ENCODE measurements at places on chromosomes 6 and 20.

DNA sequence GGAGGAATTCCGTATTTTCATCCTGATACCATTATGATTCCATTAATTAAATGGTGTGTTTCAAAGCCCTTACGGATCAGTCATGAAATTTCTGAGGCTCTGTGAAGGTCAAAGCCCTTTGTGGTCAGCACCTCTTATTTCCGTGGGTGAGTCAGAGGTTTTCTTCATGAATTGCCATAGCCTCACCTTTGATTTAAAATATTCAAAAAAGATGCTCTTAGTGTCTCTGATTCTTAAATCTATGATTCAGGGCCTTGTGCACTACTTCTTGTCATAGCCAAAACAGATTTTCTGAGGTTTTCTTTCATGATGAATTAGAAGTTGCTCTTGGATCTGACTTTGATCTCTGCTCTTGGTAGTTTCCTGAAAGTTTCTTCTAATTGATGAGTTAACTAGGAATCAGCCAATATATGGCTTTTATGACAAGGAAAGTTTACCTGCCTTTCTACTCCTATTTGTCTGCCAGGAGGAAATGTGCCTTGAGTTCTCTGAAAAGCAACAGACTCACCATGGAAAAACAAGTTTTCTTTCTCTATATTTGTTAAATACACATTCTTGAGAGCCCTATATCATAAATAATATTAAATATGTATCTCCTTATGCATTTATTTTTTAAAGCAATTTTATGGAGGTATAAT is 613.0 kb downstream of the UTRN start:
- no peak for DNase-seq

- DNase-seq = peak; percentile 88
Measured at GRCh38 chr20:63574156-63574828, at the start of gene HELZ2. Gene HELZ2, minus strand, starts transcription at chr20:63574239. Its CDS starts 1,854 bp downstream, at chr20:63572385.

DNA sequence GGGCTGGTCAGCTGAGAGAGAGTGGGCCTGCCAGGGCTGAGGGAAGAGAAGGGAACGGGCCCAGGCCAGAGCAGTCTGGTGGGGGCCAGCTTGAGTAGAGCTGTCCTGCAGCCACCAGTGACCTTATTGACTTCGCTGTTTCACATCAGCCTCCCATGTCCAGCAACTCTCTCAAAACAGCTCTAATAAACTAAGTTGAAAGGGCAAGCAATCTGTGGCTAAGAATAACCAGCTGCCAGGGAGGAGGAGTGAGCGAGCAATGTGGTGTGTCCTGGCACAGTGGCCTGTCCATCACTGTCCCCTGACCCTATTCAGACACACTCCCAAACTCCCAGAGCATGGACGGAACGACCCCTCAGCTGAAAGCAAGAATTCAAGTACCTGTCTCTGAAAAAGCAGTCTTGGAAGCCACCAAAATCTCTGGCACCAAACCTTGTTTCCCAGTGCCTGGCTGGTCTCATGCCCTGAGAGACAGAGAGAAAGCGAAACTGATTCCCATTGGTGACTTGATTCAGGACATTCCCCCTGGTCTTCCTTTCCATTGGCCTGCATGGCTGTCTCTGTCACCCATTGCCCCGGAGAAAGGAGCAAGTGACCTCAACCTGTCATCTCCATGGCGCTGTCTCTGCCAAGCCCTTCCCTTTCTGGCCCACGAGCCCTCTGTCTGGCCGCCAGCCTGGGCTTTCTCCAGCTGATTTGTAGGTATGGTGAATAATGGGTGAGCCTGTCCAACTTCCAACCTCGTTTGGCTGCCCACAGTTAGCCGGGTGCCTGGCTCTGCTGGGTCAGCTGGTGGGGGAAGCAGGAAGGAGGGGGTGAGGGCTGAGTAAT is at the start of gene DDO:
DDO (minus strand) TSS at position 490 of the 831 bp plus-strand sequence. CDS start 2,113 bp downstream, outside the sequence.
- DNase-seq = no peak

- DNase-seq = no peak
Measured at GRCh38 chr6:169326067-169326799, 72.6 kb upstream of the THBS2 start.

- DNase-seq = no peak
Measured at GRCh38 chr6:119137194-119138072, 59.0 kb upstream of the FAM184A start.

- DNase-seq = no peak
Measured at GRCh38 chr20:17634661-17635331, 47.2 kb downstream of the RRBP1 start.

DNA sequence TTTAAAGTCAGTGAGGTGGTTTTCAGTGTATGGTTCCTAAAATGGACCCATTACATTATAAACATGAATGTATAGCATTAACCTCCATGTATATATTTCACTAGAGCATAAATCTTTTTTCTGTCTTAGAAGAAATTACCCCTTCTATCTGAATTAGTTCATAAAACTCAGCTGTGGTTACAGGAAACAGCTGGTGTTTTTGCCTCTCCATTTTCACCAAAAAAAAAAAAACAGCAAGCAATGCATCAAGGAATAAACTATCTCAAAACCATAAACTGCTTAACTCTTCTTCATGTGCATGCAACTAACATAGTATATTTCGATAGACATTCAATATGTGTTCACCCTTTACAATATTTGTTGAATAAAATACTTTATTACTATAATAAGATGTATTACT is 40.2 kb downstream of the MOXD1 start:
- no peak for DNase-seq

GRCh38 chr6:135971351-135971750 is 119.8 kb downstream of the PDE7B start:
- no peak for DNase-seq

DNA sequence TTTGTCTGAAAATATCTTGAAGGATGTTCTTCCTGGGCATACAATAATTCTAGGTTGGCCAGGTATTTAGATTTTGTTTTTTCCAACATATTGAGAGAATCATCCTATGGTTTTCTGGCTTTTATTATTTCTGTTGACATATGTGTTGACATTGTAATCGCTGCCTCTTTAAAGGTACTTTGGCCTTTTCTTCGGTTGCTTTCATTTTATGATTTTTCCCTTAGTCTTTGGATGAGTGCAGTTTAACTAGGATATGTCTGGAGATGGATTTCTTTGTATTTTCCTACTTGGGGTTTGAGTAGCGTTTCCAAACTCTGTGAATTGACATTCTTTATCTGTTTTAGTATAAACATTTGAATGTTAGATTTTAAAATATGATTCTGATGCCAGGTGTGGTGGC is 11.5 kb downstream of the SERPINB1 start:
- DNase-seq = no peak

- no peak for DNase-seq
Measured at GRCh38 chr20:17655865-17656479, 26.1 kb downstream of the RRBP1 start.

Measured in DND-41 (cell line).